Activated CD4-positive, alpha-beta T cell treated with anti-CD3 and anti-CD28 coated beads, Interleukin-2, amount 50 U/mL, for 1 hour (primary cell): ENCODE measurements at places on chromosomes 3 and 15.

DNA sequence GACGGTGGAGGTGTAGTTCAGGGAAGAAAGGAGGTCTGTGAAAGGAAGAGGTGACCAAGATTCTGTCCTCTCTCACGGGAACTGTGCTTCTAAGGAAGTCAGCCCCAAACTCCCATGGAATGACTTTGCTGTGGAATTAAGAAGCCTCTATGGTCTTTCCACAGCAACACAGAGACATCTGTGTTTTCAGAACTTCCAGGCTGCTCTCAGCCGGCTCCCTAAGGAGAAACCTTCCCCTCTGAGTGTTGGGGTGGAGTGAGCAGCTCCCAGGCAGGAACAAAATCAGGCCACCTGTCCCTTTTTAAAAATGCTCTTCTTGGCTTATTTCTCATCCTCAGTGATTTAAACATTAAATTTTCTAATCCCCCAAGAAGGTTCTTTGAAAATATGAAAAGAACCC, 53.3 kb upstream of the SNRK start:
- DNase-seq: no peak

DNA sequence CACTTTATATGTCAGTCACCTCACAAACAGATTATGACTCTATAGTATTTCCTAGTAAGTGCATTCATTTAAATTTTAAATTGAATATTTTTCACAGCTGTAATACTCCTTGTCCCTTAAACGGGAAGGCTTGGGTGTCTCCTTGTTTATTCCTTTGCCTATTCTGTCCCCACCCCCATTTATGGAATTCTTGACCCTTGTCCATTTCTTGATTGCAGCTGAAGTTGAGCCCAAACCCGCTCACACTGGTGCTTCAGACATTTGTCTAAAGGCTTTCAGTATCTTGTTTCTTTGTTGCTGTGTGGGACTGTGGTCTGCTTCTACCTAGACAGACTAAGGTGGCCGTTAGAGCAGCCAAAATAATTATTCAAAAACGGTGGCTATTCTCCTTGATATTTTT, 449.7 kb downstream of the FOXP1 start:
- DNase-seq: no peak

- DNase-seq: no peak
Measured at GRCh38 chr3:58858126-58858525, 191.6 kb upstream of the FAM3D start.

DNA sequence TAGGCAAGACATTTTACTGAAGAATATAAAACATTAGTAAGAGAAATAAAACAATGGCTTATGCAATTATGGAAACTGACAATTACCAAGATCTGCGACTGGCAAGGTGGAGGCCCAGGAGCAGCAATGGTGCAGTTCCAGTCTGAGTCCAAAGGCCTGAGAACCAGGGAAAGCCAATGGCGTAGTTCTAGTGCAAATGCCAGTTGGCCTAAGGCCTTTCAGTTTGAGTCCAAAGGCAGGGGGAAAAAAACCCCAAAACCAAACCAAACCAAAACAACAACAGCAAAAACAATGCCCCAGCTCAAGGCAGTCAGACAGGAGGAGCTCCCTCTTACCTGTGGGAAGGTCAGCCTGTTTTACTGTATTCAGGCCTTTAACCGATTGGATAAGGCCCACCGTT, 72.6 kb downstream of the ST6GAL1 start:
- no peak for DNase-seq

DNA sequence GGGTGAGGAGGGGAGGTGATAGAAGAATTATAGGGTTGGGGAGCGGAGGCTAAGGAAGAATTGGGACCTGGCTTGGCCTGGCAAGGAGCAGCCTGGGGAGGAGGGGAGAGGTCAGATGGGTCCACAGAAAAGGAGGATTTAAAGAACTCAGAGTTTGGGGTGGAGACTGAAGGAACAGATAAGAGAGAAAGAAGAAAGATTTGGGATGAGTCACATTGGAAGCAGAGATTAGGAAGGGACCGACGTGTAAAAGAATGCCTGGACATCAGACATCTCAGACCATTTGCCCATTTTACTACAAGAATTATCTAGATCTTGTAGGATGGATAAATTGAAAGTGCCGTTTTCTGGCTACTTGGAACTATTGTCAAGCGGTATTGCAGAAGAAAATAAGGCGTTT, 10.4 kb downstream of the TCAIM start:
- DNase-seq: no peak

DNA sequence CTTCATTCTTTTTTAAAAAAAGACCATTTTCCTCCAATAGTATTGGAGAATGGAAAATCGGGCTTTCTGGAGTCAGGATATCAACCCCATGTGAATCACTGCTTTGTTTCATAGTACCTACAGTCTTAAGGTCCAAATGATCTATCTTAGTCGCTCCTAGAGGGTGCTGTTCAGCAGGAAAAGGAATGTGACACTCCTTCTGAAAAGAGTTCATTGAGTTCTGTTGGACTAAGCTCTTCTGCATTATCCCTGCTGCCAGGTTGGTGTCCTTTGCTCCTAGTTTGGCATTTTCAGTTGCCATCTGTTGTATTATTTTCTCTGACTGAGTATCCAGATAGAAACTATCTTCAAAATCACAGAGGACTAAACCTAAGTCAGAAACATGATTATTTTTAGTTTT, 57.2 kb downstream of the POLQ start:
- DNase-seq: no peak

- DNase-seq: no peak
Measured at GRCh38 chr15:29678504-29679034, 143.7 kb downstream of the TJP1 start.

DNA sequence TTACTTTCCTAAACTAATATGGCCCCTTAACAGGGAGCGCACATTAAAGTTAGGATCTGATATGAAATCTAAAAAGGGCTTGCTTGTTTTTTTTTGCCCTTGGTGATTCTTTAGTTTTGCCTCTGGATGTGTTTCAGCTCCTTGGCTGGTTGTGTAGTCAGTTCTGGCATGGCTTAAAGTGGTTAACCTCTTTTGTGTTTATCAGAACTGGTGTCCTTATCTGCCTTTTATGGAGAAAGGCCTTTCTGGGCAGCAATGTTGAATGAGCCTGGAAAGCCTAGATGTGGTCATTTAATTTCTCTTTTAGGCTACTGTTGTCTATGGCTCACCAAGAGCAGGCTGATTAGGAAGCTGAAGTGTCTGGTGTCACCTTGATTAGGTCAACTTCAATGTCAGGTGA, 254.5 kb upstream of the ROPN1 start:
- no peak for DNase-seq

GRCh38 chr15:29066838-29067237, 181.1 kb downstream of the APBA2 start:
- DNase-seq: no peak

DNA sequence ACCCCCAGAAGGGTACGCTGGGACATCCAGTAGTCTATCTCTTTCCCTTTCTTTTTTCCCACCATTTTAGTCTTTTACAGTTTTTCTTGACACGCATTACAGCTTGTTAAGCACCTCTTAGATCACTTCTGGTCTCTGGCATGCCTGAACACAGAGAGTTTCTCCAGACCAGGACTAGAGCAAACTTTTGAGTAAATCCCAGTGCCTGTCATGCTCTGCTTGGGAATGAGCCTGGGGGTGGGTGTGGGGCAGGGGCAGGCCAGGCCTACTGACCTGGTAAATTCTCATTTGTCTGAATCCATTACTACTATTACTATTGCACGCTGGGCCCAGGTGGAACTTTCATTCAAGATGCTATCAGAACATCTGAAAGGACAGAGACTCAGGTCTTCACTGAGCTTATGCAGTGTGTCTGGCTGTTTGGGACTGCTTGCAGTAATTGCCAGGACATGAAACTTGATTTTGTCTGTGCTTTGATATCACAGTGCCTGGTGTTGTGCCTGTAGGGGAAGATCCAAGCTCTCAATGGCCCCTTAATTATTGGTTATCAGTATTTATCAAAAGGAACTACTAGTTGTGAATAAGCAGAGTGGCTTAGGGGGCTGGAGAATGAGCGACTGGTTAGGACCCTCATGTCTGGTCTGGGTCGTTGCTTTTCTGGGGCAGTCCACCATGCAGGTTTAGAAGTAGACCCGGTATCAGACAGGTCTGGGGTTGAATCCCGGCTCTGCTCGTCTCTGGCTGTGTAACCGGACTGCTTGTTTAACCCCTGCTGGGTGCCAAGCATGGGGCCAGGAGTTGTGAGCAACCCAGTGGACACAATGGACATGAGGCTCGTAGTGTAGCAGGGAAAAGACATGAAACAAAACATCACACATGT, 196.1 kb upstream of the TLE3 start:
- DNase-seq: no peak
